ENCODE measurements at places on chromosomes 3 and 15.

DNA sequence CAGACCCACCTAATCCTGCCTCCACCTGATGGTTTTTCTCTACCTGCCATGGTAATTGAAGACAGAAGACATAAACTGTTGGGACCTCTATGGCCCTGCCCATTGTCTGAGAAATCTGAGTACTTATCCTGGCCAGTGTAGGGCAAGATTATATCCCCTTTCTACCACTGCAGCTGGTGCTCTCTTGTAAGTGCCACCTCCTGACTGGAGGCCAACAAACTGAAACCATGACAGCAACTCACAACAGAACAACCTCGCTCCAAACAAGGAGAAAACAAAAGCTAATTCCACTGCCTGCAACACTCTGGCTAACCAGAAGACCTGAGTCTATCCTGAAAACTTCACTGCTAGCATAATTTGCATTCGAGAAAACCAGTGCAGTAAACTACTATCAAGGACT lies 82.9 kb downstream of the CLDN1 start:
- DNase-seq = no peak

GRCh38 chr3:159619341-159619885 lies 369.2 kb upstream of the IL12A start:
- no peak for DNase-seq

DNA sequence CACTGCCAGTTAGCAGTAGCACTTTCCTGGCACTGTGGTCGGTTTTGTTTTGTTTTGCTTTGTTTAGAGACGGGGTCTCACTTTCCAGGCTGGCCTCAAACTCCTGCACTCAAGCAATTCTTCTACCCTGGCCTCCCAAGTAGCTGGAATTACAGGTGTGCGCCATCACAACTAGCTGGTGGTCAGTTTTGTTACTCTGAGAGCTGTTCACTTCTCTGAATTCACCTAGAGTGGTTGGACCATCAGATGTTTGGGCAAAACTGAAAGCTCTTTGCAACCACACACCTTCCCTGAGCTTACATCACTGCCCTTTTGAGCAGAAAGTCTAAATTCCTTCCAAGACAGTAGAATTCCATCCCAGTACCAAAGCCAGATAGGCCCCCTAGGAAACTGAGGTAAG lies 22.6 kb downstream of the CLDN18 start:
- no peak for DNase-seq

- no peak for DNase-seq
Measured at GRCh38 chr3:88133711-88134263, 16.0 kb upstream of the C3orf38 start.

GRCh38 chr3:150840802-150841515 lies 64.3 kb downstream of the MINDY4B start:
- DNase-seq = no peak

DNA sequence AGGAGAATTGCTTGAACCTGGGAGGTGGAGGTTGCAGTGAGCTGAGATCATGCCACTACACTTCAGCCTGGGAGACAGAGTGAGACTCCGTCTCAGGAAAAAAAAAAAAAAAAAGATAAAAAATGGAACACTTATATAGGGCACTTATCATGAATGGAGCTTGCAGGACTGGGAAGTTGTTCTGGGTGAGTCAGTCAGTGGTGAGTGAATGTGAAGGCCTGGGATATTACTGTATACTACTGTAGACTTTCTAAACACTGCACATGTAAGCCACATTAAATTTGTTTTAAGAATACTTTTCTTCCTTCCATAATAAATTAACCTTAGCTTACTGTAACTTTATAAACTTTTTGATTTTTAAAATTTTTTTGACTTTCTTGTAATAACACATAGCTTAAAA lies 59.8 kb downstream of the SFMBT1 start:
- no peak for DNase-seq

GRCh38 chr3:192570315-192570714 lies 157.0 kb downstream of the FGF12 start:
- no peak for DNase-seq

- DNase-seq = no peak
Measured at GRCh38 chr3:158165730-158166129, 55.8 kb downstream of the RSRC1 start.

DNA sequence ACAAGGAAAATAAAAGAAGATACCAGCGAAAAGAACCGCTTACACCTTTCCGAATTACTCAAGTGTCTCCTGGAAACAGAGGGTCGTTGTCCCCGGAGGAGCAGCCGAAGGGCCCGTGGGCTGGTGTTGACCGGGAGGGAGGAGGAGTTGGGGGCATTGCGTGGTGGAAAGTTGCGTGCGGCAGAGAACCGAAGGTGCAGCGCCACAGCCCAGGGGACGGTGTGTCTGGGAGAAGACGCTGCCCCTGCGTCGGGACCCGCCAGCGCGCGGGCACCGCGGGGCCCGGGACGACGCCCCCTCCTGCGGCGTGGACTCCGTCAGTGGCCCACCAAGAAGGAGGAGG lies 325 bp downstream of the ALCAM start:
- no peak for DNase-seq

GRCh38 chr3:70889162-70890019 lies 577.0 kb upstream of the MDFIC2 start:
- DNase-seq = no peak

GRCh38 chr15:44541282-44541958 lies 4.5 kb downstream of the EIF3J start:
- DNase-seq = no peak

GRCh38 chr3:169662843-169663160 lies 710 bp downstream of the MECOM start:
- no peak for DNase-seq

GRCh38 chr3:193794002-193794881 lies 201.2 kb downstream of the OPA1 start:
- DNase-seq = no peak

GRCh38 chr3:45965653-45966052 lies 22.4 kb downstream of the CXCR6 start:
- no peak for DNase-seq

DNA sequence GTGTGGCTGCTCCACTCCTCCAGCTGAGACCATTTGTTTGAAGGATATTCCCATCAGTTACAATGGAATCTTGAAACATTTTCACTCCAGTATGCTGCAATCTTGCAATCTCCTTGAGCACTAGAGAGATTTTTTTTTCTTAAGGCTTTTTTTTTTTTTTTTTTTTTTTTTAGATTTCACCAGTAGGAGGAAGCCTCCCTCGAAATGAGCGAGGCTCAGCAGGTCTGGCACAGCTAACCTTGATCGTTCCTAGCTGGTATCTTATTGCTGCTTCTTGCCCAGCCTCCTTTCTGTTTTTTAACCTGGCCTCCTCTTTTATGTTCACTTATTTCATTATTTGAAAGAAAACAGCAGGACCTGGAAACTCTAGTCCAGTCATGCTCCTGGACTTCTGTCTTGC lies 48.1 kb downstream of the RAP2B start:
- no peak for DNase-seq

DNA sequence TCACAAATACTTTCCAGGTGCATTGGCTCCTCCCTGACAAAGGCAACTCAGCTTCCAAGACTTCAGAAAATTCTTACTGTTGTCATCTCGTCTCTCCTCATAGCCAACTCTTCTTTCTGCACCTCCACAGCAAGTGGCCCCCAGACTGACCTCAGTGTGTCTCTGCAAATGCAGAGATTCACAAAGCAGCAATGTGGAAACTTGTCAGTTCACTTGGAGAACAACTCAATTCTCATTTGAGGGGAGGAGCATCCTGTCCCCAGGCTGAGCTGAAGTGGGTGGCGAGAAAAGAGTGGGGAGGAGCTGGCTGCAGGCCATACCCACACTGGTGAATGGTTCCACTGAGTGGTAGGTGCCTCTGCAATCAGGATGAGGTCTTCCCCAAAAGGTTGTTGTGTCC lies 248.7 kb upstream of the IL12A start:
- no peak for DNase-seq

DNA sequence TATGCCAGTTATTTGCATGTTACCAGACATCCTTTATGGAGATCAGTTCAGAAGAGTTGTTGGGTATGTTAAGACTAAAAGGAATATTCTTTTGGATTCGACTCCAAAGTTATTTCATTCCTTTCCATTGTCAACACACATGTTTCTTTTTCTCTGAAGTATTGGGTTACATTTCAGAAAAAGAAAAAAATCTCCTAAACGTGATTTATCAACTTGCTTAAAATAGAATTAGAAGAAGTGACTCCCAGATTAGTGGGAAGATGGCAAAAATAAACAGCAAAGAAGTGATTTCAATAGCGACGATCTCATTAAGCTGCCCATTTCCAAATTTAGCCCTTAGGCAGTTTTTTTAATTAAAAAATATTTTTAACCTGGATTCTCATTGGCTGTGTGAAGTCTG lies 85.4 kb downstream of the TIGIT start:
- no peak for DNase-seq
